ENCODE measurements at places on chromosomes 12 and 14. TPM values are rescaled to one million over a fixed set of nuclear protein-coding genes. Genes with fewer than 3 reads are reported as not detected.
A peak's percentile ranks its signal among the peaks of the same experiment; 100 is the strongest.

DNA sequence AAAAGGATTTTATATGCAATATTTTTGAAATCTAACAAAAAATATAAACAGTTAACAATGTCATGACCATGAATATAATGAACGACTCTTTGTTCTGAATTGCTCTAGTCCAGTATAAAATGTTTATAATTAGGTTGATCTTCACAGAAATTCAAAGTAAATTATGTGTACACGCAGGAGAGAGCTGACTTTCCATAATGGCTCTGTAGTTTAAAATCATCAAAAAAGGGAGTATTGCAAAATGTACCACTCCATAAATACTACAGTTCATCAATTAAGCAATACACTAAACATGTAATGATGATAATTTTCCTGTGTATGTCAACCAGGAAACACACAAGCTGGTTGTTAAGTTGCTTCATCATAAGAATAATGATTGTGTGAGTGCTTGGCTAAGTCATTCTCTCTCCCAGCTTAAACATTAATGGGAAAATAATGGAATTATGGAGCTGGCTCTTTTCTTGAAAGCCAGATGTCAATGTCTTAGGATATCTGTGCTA lies 189.5 kb upstream of the PLEKHG7 start:
- no peak for DNase-seq

Gene RBP5
- total RNA-seq = 0.87 TPM

GRCh38 chr14:77615361-77616132 lies 890 bp downstream of the SPTLC2 start:
- peak; percentile 48 for DNase-seq

Gene HNF1A
- total RNA-seq = not detected

- DNase-seq = no peak
Measured at GRCh38 chr14:96205059-96205977, 679 bp downstream of the BDKRB2 start.
